ENCODE measurements at places on chromosomes 6 and 20.

DNA sequence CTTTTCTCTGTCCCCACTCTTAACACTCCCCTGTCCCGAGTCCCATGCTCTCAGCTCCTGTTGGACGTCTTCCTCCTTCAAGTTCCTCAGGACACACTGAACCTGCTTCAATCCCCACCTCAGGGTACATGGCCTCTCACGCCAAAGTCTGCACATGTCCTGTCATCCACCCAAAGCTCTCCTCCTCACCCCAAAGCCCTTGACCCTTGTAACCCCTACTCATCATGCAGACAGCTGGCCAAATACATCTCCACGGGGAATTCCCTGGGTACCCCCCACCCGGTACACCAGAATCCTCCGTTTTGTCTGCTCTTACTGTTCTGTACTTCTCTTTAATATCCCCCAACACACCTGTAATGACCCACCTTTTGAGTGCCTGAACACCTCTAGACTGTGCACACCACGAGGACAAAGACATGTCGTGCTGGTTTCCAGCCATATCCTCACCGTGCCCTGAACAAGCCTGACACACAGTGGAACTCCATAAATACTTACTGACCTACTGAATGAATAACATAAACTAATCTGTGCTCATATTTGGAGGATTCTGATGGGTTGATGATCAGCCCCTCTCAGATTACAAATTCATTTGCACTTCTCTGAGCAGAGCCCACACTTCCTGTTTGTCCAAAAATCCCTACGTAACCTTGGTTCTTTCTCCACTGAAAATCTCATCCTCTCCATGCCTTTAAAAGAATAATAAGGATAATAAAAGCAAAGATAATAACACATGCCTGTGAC is 66.8 kb upstream of the EYA2 start:
- no peak for DNase-seq

- no peak for DNase-seq
Measured at GRCh38 chr6:95517004-95517403, 60.3 kb upstream of the MANEA start.

- DNase-seq, result no peak
Measured at GRCh38 chr6:57305107-57305506, 12.3 kb upstream of the PRIM2 start.

GRCh38 chr20:61938839-61939690 is 126.6 kb downstream of the TAF4 start:
- no peak for DNase-seq

DNA sequence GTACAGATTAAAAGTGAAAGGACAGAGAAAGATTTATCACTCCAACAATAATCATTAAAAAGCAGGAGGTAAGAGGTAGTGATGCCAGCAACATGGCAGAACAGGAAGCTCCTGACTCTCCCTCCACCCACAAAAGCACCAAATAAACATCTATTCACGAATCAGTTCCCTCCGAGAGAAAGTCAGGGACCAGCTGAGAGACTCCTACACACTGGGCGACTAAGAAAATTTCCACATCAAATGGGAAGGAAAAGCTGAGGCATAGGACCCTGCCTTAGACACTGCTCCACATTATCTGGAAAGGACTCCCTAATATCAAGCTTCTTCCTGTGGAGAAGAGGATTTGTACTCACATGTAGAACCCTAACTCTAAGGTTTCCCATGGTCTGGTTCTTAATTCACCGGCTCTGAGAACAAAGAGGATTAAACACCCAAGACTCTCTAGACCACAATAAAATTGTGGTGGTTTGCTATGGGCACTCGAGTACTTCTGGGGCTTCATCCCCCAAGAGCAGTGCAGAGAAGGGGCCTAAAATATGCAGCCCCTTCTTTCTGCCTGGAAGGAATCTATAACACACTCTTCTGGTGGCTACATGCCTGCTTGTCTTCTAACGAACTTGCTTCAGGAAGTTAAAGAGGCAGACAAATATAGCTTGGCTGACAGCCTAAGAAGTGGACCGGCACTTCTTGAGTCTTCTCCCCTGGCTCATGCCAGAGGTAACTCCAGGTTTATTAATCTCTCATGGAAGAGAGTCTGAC is 29.4 kb upstream of the ASF1A start:
- no peak for DNase-seq

DNA sequence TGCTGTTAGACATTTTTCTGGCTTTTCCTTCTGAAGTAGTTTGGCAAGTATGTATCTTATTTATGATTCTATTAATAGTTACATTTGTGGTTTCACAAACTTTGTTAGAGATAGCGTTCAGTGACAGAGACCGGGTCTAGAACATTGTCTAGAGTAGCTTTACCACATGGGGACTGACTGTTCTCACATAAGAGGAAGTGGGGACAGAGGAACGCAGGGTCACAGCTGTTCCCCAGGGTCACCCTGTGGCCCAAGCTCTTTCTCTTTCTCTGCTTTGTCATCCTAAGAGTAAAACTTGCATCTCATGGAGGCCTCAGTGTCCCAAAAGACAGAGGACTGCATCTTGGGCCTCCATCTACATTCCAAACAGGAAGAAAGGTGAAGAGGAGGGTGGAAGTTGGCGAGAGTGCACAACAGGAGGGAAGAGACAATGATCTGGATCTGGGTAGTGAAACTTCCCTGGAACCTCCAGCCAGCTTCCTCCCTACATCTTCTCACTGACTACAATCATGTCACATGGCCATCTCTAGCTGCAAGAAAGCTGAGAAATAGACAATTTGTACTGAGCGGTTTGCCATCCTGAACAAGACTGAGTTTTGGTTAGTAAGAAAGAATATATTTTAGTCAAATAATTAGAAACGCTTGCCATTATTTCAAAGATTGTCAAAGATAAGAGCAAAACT is 645.8 kb upstream of the ARID1B start:
- no peak for DNase-seq

GRCh38 chr6:126048635-126049034 is 62.3 kb downstream of the TRMT11 start:
- DNase-seq, result no peak

DNA sequence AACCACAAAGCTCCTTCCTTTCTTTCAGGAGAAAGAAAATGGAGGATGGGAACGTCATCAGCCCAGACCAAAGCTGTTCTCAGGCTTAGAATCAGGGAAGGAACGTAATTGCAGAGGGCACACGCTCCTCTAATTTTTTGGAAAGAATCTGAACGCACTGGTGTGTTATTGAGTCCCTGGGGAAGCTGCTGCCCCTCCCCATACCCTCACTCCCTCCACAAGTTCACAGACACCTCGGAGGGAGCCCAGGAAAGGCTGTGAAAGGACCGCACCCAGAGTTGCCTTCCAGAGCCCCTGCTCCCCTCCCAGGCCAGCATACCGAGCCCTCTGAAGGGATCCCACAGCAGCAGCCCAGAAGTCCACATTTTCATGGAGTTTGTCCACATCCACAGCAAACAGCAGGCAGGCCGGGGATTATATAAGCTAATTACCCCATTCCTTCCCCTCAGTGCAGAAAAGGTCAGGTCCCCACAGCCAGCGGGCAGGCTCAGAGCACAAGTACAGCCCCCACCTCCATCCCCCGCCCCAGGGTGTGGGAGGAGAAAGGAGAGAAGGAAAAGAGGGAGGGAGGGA is 53.7 kb downstream of the ANKRD60 start:
- no peak for DNase-seq

GRCh38 chr6:3454273-3455010 is 2.4 kb downstream of the SLC22A23 start:
- DNase-seq, result no peak

DNA sequence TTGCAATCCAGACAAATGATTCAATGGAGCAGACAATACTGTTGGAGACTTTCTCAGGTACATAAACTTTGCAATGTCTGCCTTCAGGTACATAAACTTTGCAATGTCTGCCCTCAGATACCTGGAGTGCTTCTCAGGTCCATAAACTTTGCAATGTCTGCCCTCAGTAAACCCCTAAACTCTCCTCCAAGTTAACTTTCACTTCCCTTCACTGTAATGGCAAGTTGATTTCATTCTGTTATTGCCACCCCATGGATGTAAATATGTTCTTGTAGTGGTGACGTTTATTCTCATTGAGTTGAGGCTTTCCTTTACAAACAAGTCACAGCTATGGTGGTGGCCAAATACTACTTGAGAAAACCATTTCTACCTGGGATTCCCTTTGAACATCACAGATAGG is 338.8 kb downstream of the EPM2A start:
- no peak for DNase-seq

- DNase-seq, result no peak
Measured at GRCh38 chr20:48064929-48065328, 279.6 kb upstream of the SULF2 start.

GRCh38 chr20:21096321-21097043 is 9.7 kb downstream of the LINC00237 start:
- peak; percentile 36 for DNase-seq

DNA sequence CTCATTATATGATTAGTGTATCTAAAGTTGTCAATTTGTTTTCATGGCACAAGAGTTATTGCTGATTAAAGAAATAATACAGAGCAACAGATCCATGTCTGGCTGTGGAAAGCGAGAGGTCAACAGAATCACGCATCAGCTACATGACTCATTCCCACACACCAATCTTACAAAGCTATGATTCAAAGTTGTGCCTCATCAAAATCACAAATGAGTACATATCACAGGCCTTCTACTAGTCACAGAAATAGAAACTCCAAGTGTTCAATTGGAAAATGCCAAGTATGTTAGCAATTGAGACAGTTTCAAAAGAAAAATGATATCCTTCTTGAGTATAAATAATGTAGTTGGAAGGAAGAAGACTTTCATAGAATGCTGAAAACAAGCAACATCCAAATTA is 57.8 kb upstream of the NKAIN2 start:
- no peak for DNase-seq

GRCh38 chr6:133410638-133411435 is 169.7 kb downstream of the EYA4 start:
- DNase-seq, result no peak

DNA sequence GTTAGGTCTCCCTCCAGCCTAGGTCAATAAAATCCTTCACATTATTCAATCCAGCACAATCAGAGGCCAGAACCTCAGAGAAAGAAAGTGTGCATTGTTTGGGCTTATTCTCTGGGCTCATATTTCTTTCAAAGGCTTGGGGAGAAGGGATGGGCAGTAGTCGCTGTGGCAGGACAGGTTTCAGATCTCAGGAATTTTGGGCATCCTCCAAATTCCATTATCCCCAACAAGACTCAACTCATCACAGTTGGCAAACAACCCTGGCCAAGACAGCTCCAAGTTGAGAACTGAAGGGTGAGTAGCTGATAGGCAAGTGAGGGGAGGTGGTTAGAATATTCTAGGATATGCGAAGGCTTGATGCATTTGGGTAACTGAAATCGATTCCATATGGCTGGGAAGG is 27.2 kb upstream of the CHD6 start:
- DNase-seq, result no peak

DNA sequence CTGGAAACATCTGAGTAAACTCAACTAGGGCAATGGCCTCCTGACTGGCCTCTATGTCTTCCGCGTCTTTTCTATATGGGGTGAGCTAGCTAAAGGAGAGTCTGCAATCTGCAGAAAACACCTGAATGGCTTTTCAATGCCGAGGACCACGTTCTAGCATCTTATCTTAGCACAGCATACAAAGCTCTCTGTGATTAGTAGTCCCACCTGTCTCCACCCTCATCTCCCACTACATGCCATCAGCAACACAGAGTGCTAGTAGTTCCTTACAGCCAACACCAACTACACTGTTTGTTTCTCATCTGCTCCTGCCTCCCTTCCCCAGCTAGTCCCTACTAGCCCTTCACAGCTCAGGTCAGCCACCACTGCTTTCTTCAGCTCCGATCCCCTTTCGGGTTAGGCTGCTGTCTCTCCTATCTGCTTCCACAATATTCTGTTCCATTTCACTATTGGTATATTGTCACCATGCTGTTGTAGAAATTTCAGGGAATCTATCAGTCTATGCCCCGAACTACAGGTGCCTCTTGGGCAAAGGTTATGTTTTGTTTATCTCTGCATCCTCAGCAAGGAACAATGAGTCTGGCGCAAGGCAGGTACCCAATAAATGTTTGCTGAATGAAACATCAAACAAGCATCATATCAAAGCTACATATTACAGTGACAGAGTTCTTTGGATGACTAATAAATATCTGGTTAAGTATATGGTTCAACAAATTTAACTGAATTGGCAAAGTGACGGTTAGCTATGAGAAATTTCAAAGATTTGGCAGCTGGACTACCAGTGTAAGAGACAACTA is 12.2 kb downstream of the LYRM4 start:
- no peak for DNase-seq

GRCh38 chr20:63278661-63279060 is 6.0 kb downstream of the ARFGAP1 start:
- no peak for DNase-seq

GRCh38 chr20:478949-479429 is 16.7 kb upstream of the TBC1D20 start:
- DNase-seq, result peak; percentile 76

DNA sequence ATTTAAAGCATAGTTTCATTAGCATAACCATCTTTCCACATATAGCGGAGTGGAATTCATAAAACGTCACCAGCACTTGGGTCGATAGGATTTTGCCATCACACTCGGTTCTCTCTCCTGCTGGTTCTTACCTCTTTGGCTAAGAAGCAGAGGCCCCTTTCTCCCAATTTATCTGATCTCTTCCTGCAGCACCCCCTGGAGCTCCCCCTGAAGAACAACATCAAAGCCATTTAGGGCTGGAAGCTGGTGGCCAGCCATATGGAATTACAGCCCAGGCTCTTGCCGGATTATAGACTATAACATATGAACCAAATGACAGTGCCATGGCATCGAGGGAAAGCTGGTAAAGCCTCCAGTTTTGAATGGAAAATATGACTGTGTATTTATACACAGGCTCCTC is 6.4 kb upstream of the KIF6 start:
- DNase-seq, result no peak

DNA sequence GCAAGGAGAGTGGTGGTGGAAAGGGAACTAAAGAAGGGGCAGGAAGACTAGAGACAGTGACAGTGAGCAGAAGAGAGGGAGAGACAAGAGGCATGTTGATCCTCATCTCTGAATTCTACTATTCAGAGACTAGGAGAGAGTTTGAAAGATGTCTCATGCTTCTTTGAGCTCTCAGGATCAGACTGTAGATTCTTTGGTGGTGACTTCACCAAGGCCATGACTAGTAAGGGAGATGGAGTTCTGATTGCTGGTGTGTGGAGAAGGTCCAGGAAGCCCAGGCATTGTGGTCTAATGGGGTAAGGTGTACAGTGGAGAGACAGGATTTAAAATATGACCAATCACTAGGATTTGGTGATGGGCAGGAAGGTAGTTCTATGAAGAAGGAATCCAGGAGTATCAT is 713 bp downstream of the WFDC9 start:
- DNase-seq, result no peak

- DNase-seq, result peak; percentile 33
Measured at GRCh38 chr20:2872459-2873009, 747 bp upstream of the PTPRA start.
